ENCODE measurements at places on chromosomes 12 and 14.

GRCh38 chr12:52690351-52691075 lies 10.3 kb upstream of the KRT1 start:
- DNase-seq = no peak

GRCh38 chr14:50230401-50230700 lies 1.0 kb downstream of the SOS2 start:
- no peak for DNase-seq

DNA sequence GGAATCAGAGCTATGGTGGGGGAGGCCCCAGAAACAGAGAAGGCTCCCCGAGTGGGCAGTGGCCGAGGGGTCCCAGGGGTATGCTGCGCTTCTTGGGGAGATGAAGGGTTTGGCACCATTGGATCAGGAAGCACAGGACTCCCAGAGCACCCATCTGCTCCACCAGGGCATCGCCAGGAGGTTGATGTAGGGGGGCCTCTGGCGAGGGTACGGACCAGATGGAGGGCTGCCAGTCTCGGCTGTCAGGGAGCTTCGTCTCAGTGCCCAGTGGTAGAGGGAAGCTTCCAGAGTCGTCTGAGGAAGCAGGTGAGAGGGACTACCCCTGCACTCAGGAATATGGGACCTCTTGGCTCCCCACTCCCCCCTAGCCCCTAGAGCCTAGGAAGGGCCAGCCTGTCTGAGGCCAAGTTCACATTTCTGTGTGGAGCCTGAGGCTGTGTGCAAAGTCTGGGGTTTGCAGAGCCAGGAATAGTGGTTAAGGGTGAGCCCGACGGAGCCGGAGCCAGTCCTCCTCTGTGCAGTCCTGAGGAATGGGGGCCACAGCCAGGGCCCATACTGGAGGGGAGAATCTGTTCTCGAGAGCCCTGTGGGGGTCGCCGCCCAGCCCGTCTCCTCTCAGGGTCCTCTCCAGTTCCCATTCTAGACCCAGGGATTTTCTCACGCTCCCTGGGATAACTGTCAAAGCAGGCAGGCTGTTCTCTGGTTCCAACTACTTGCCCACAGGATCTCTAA lies 10.2 kb downstream of the SLC48A1 start:
- DNase-seq = no peak

DNA sequence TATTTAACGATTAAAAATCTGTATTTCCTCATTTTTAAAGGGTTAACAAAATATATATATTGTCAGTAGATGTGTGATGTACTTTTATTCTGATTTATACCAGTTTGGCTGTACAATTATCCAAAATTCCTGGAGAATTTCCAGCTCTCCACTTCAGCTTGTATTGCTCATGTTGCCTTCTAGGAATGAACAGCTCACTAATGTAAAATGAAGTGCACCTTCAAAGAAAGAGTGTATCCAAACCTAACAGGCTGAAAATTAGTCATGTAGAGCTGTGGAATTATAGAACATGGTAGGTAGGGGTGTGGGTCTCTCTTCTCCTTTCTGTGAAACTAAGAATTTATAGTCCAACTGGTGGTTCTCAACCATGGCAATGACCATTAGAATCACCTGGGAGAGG lies 362.0 kb downstream of the ETNK1 start:
- DNase-seq = no peak

- DNase-seq = no peak
Observed at GRCh38 chr14:61196792-61197191, 84.3 kb downstream of the TMEM30B start.

DNA sequence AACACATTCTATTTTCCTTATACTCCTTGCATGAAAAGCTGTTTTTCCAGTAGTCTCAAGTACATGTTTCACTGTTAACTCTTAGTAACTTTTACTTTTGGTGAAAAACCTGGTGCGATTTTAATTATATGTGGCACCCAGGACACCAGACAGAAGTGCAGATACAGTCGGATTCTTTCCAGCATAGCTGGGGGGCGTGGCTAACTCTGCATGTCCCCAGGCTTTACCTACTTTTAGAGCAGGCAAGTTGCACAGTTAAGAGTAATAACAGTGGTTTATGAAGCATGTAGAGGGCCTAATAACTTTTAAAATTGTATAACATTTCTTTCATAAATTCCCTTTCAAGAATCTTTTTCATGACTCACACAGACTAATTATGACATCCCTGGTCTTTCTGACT lies 70.7 kb downstream of the HSD17B6 start:
- DNase-seq = no peak

DNA sequence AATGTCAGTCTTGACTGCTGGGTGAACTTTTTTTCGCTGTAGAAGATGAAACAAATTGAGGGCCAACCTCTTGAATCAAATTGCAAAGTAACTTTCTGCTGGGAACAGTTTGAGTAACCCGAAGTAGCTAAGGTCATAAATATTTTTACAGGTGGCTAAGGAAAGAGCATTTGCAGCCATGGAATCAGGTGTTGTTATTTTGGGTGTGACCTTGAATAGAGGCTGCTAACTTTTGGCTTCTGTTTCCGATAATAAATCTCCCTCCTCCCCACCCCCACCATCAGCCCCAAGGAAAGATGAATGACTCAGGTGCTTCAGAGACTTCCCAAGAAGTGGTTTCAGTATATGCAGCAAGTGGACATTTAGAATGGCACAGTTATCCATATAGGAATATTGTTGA lies 571.7 kb downstream of the DIO2 start:
- no peak for DNase-seq
